ENCODE measurements at places on chromosomes 12 and 14.

GRCh38 chr12:130838284-130838950 lies 633 bp downstream of the STX2 start:
- no peak for DNase-seq

GRCh38 chr14:102985665-102986064 lies 63.2 kb downstream of the AMN start:
- DNase-seq, result no peak

DNA sequence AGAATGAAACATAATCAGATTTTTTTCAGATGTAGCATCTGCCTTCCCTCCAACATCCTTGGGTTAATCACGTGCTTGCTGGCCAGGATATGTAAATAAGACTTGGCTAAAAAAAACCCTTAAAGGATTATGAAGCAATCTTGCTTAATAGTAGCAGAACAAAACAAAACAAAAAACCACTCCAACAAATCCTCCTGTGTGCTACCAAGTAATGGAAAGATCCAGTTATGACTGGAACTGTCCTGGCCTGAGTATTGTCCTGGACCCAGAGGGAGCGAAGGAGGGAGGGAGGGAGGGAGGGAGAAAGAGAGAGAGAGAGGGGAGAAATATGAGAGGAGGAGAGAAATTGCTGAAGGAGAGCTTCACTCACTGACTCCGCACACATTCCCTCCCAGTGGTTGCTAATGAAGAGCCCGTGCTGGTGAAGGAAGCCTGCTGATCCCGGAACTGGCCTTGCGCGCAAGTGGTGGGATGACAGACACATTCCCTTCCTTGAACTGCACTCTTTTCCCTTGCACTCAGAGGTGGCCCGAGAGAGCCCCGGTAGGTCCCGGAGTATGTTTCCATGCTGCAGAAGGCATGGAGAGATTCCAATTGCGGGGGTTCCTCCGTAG lies 57.2 kb downstream of the HMGA2 start:
- peak; percentile 76 for DNase-seq

DNA sequence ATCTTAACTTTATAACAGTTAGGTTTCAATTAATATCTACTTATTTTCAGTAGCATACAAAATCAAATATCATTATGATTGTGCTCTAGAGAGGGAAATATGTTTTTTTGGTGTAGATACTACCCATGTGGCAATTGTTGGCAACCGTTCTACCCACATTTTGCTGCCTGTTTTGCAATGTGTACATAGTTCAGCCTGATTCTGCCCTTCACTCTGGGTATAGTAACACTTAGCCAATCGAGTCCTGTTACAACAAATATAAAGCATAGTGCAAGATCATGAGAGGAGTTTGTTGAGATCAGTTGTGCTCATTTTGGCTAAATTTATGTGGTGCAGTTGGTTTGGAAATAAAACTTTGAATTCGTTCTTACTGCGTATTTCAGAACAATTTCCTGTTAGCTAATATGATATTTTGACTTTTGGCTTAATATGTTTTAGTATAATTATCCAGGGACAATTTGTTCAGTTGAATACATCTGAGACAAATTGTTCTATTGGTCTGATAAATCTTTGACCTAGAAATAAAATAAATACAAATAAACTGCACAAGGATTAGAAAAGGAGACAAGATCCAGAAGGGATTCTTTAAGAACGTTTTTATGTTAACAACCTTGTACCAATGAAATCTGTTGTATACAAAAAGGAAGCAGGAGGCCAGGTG lies 76.9 kb downstream of the ATF7IP start:
- DNase-seq, result no peak

DNA sequence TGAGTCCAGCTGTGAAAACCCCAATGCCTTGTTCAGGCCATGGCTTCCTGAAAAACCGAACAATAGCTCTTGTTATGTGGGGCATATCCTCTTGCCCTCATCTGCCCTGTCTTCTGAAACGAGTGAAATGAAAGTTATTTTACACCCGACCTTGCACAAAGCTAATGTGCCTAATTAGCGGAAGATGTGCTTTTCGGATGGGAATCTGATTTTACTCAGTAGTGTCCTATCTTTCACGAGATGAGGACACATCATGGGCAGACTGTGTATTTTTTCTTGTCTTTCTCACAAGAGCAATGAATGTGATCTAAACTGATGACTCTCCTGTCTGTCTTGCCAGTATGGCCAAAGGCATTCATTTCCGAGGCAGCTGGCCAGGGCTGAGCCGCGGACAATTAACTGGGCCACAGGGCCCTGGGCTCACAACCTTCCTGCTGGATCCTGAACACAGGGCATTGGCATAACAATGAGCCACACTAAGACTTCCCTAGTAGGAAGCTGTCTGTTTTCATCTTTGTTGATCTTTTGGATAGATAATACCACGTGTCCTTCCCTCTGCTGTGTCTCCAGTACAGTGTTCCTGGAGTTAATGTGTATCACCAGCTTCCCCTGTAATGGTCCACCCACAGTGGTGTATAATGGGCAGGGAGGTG lies 86.0 kb upstream of the HIF1A start:
- no peak for DNase-seq

- DNase-seq, result peak; percentile 87
These were observed 58.1 kb downstream of the PLEKHG3 start for GRCh38 chr14:64762044-64763034.

GRCh38 chr12:121796855-121797751 lies 3.6 kb upstream of the RHOF start:
- no peak for DNase-seq

GRCh38 chr12:119729871-119730270 lies 61.9 kb downstream of the PRKAB1 start:
- DNase-seq, result no peak

DNA sequence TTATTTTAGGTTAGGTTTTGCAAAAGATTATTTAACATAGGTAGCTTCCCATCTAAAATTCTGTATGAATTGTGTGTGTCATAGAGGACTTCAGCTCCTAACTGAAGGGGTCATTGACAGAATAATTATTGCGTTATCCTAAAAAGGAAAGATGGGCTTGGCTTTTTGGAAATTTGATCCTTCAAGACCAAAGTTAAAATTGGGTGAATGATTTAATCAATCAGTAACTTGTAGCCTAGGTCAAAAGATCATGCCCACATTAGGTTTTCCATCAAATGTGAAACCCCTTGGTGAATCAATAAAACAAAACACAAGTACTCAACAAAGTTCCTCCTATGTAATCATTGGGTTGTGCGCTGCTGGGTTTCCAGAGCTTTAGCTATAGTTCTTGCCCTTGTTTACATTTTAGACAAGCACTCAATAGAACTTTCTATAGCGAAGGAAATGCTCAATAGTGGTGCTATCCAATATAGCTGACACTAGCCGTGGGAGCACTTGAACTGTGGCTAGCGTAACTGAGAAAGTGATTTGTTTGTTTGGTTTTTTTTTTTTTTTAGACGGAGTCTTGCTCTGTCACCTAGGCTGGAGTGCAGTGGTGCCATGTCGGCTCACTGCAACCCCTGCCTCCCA lies 37.6 kb upstream of the ARHGAP5 start:
- no peak for DNase-seq

DNA sequence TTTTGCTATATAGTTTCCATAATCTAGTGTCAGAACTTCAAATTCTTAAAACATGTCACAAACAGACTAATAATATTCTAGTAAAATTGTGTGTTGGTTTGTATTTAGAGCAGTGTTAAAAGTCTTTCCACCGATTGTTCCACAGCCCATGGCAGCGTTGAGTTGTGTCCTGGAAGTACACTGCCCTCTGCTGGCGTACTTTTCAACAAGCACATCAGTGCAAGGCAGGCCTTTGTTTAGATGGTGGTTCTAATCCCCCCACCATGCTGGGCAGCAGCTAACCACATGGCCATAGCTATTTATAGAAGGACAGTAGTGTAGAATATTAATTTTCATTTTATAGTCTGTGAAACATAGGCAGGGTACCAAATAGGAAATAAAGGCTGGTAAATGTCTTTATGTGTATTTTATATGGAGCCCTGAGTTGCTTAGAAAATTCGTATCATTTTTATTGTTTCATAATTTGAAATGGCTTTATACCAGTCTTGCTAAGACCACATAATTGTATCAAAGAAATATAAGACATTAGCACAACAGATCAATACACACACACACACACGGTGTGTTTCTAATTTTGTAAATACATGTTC lies 235.4 kb downstream of the SEC23A start:
- peak; percentile 81 for DNase-seq

GRCh38 chr12:95004610-95005009 lies 1.1 kb upstream of the NDUFA12 start:
- peak; percentile 14 for DNase-seq

GRCh38 chr14:71780075-71780474 lies 152.2 kb upstream of the RGS6 start:
- no peak for DNase-seq

GRCh38 chr14:47300796-47301195 lies 374.6 kb downstream of the MDGA2 start:
- DNase-seq, result peak; percentile 14

DNA sequence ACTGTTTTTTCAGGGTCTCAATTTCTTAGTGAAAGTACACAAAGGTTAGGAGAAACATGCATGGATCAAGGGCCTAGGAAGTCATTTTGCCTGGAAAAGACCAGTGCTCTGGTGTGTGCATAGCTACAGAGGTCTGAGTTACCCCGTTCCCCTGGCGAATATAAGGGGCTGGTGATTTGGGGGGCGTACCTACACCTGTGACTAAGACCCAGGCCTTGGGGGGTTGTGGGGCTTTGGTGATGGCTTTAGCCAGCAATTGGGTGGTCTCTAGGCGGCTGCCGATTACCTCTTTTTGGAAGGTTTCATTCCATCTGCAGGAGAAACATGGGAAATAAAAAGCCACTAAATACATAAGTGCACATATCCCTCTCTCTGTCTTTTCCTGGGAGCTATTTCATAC lies 1.1 kb downstream of the SDR39U1 start:
- DNase-seq, result no peak

DNA sequence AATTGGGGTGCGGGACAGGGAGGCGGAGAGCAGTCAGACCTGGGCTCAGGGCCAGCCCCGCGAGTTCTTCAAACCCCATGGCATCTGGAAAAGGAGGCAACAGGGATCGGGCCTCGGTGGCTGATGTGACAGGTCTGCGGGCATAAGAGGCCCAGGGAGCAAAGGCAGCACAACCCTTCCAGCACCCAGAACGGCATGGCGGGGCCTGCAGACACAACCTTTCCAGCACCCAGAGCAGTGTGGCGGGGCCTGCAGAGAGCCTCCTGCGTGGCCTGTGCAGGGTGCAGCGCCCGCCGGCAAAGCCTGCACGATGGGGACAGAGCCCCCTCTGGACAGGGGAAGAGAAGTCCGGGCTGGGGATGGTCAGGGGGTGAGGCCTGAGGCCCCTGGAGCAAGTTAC lies 26.2 kb upstream of the TRAF3 start:
- DNase-seq, result no peak

GRCh38 chr14:23056956-23057756 lies at the start of gene CDH24:
CDH24 (minus strand) TSS chr14:23057520; CDS start chr14:23055733, 1,787 bp downstream.
- DNase-seq, result peak; percentile 64

GRCh38 chr12:111046896-111047295 lies 126.5 kb upstream of the MYL2 start:
- DNase-seq, result no peak

DNA sequence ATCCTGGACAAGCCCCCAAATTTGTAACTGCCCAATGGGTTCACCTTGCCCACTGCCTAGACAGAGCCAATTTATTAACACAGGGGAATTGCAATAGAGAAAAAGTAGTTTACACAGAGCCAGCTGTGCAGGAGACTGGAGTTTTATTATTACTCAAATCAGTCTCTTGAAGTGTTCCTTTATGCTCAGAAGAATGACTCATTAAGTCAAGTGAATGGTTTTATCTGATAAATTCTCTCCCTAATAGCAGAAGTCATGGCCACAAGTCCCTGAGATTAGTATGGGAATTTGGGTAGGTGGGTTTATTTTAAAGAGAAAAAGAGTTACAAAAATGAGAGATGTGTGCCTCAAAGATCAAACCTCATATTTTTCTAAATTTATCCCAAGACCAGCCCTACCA lies 122.8 kb upstream of the NUDT4 start:
- DNase-seq, result no peak

DNA sequence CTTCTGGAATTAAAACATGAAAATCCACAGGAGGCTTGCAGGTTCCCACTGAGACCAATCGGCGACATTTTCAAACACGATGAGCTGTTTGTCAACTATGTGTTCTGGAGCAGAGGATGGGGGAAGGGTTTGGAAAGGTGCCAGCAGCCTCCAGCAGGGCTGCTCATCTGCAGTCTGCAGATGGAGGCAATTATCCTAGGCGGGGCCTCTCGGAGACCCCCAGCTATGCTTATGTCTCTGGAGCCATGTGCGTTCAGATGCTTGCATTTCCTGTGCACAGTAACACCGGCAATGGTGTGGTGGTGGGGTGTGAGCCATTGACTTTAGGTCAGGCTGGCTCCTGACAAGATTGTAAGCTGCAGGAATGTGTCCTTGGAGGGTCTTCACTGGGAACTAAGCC lies 51.7 kb downstream of the RPH3A start:
- DNase-seq, result peak; percentile 87

GRCh38 chr12:56932867-56933266 lies 1.3 kb downstream of the SDR9C7 start:
- no peak for DNase-seq

DNA sequence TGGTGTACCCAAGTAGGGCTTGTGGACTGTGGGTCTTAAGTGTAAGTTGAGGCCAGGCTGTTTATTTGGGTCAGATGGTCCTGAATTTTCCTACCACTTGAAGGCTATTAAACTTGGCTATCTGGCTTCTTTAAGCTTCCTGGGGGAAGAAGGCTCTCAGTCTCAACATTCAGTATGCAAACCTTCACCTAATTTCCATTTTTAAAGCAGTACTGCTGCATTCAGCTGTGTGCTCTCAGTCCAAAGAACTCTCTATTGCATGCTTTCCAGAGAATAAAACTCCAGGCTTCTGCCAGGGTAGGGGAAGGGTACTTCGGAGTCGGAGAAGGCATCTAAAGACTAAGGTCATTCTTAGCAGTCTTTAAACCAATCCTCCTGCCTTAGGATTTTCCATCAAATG lies 124.4 kb downstream of the HELB start:
- DNase-seq, result no peak

GRCh38 chr12:65565601-65566560 lies 258.4 kb upstream of the HMGA2 start:
- DNase-seq, result peak; percentile 99

GRCh38 chr14:89256283-89256682 lies 160.8 kb downstream of the FOXN3 start:
- no peak for DNase-seq

DNA sequence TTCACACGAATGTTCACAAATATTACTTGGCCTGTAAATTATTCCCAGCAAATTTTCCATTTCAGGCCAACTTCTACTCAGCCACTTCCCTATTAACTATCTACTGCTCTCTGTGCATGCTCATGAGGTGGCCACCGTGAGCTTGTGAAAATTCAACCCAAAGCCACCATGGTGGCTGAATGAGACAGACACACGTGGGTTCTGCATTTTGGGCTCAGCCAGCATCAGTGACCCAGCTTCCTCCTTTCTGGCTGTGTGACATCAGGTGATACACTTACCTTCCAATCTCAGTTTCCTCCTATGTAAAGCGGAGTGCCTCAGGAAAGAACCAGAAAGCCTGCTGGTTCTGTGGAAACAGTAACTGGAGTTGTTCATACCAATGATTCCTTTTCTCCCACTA lies 175.8 kb downstream of the FOXN3 start:
- no peak for DNase-seq

GRCh38 chr14:104431351-104431928 lies 148.1 kb upstream of the C14orf180 start:
- DNase-seq, result no peak

GRCh38 chr12:51415931-51416330 lies 8.7 kb upstream of the SLC4A8 start:
- no peak for DNase-seq
